Fibroblast of the conjunctiva (primary cell): ENCODE measurements at places on chromosomes 13 and 19.

DNA sequence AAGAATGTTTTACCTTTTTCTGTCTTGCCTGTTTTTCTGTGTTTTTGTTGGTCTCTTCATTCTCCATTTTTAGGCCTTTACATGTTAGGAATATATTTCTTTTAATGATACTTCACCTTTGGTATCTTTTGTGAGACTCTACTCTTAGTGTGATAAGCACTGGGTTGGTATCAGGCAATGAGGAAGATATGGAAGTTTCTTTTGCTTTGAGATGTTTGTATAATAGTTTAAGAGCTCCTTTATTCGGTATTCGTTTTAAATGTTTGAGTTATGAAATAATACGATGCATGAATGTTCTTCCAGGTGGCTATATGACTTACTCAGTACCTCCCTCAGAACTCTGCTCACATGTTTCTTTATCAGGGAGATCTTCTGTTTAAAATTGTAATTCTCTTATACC, 144.8 kb downstream of the PDS5B start:
- DNase-seq = no peak

DNA sequence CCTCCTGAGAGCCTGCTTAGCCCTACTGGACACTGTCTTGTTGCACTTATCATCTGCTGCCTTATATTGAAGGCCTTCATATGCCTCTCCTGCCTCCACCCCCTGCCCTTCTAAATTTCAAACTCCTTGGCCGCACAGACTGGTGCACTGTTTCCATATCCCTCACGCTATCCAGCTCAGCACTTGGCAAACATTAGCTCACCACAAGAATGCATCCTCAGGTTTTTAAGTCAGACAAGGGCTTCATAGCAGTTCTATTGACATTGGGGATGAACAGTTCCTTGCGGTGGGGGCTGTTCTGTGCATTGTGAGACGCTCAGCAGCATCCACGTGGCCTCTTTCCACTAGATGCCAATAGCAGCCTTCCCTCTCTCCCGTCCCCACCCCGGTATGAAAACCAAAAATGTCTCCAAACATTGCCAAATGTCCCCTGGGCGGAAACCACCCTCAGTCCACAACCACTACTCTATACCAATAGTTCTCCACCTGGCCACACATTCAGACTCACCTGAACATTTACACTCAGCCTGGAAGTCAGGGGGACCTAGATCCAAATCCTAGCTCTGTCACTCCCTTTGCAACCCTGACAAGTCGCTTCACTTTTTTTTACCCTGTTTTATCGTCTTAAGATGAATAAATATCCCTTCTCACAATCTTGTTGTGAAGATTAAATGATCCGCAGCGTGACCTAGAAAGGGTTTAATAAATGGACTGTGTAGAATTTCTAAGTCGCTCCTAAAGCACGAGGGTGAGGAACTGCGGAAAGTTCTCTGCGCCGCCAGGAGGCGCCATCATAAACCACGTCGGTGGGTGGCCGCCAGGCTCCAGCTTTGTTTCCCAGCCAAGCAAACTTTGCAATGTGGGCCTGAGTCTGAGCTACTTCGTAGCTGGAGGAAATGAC, 3.6 kb upstream of the CEACAM3 start:
- DNase-seq = peak; percentile 32

DNA sequence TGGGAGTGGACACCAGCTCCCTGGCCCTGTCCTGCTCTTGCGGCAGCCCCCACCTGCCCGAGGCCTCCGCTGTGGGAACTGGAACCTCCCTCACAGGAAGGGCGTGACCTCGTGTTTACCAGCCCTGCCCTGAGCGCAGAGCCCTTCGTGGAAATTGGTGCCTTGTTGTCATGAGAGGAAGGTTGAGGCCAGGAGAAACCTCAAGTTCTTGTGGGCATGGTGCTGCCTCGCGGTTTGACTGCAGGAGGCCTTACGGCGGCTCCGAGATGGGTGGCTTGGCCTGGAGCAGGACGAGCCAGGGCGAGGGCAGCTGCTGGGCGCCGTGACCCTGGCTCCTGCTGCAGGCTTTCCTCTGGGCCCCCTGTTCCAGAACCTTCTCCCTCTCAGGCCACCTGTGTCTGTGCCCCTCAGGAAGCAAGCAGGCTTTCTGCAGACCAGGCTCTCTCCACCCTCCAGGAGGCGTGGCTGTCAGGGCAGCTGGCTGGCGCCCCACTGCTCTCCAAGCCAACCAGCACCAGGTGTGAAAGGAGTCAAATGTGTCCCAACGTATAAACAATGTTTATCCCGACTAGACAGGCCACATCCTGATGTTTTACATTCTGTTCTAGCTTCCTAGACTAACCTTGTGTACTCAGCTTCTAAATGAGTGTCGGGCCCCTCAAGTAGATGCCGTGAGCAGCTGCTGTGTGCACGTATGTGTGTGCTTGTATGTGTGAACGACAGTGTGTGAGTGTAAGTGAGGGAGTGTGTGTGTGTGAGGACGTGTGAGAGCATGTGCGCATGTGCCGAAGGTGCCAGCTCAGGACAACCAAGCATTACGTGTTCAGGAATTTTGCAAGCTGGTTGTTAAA, 10.4 kb upstream of the RASA3 start:
- no peak for DNase-seq

- DNase-seq = no peak
Observed at GRCh38 chr19:46385636-46386035, 27.7 kb downstream of the CCDC8 start.

DNA sequence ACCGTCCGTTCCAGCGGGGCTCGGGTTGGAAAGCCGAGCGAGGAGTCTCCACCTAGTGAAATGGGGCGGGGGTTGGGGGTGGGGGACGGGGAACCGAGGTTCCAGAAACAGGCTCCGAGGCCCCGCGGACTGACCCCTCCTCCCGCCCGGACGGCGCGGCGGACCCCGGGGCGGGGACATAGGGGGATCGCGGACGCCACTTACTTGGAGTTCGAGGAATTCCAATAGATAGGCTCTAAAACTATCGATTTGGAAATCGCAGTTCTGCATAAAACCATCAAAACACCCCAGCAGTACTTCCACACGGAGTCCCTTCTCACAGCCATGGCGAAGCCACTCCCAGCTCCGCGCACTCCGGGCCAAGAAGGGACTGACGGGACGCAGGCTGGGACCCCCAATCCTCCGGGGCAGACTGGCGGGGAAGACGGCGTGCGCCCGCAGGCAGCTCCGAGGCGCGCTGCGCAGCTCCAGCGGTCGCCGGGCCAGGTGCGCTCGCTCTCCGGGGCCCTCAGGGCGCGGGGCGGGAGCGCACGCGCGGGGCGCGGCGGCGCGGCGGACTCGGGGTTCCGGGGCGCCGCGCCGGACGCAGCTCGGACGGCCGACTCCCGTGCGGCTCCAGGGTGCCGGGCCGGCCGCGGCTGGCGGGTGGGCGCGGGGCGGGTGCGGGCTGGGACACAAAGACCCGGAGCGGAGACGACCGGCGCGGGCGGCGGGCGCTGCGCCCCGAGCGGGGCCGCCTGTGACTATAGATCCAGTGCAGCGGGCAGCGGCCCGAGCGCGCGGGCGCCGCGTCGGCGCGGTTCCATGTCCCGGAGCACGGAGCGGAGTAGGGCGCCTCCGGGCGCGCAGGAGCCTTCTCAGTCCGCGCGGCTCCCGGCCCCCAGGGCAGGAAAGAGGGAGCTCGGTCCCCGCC, 567 bp downstream of the EFNB2 start:
- DNase-seq = no peak

- no peak for DNase-seq
Observed at GRCh38 chr19:29328586-29328985, 115.6 kb upstream of the UQCRFS1 start.

DNA sequence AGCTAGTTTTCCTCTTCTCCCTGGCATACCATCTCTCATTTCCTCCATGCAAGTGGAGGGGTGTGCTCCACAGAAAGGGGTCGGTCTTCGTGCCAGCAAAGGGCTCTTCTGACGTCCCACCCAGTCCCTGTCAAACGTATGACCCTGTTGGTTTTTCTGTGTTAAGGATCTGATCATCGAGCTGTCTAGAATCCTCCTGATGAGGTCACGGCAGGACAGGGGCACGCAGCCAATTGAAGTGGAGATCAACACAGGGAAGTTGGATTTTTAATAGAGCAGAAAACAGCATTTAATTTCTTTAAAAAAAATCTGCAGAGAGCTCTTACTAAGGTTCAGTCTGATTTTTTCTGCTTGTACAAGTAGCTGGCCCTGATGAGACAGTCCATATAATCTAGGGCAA, 339.4 kb downstream of the TEX29 start:
- no peak for DNase-seq

GRCh38 chr19:17524651-17525050, 13.2 kb downstream of the PGLS start:
- DNase-seq = no peak
